ENCODE measurements at places on chromosomes 5 and 9.

- no peak for DNase-seq
Measured at GRCh38 chr5:110288766-110289511, 437.5 kb downstream of the TMEM232 start.

- no peak for DNase-seq
Measured at GRCh38 chr5:171157775-171158174, 151.3 kb upstream of the TLX3 start.

GRCh38 chr9:130539420-130540223 is 39.8 kb upstream of the FUBP3 start:
- DNase-seq: no peak

DNA sequence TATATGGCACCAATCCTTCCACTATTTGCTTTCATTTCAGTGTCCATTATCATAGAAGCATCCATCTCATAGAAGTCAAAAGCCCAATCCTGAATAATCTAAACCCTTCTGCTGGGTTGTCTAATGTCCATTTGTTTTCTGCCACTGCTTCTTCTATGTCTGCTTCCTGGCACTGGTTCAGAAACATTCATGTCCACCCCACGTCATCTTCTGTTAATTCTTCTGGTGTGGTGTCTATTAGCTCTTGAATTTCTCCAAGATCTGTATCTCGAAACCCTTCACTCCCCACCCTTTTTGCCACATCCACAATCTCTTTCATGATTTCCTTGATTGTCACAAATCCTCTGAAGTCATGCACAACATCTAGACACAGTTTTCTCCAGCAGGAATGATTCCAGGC is 23.2 kb upstream of the GOLGA1 start:
- DNase-seq: no peak
